ENCODE measurements at places on chromosomes 2 and 18. TPM values are rescaled to one million over a fixed set of nuclear protein-coding genes. Genes with fewer than 3 reads are reported as not detected.

GRCh38 chr2:181656450-181657291 lies at the start of gene CERKL:
TSS of gene CERKL (minus strand) at chr2:181657105. CDS start at chr2:181657006, 99 bp downstream.
- DNase-seq: no peak

DNA sequence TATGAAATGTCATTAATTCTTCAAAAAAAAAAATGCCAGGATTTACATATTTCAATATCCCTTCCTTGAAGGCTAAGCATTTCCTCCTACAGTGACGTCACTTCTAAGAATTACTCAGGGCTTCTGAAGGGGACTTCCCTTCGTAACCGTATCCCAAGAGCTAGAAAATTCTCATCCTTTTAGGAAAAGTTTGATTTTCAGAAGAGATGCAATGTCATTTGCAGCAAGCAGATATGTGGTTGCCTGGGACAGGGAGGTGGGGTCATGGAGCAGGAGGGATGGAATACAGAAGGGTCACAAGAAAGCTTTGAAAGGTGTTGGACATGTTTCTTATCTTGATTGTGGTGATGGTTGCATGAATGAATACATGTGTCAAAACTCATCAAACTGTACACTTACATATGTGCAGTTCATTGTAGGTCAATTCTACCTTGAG lies 97.0 kb upstream of the ATL2 start:
- no peak for DNase-seq

FSHR gene
- polyA plus RNA-seq: not detected

DNA sequence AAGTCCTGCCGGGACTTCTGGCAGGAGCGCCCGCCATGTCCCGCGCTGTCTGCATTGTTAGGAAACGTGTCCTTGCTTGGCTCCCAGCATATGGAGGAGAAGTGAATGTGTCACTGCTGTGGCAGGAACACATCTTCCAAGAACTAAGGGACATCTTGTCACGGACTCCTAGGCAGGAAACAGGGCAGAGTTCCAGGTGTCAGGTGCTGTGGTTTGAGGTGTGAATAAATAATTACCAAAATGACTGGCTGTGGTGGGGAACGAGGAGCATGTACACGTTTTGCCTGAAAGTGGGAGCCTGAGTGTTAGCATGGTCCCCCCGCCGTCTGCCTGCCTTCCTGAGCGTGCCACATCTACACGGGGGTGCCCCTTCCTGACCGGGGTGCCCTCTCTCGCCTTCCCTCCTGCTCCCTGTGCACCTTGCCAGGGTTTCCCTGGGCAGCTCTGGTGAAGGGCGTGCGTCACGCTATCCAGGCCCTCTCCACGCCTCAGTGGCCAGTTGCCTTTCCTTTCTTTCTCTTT lies 237.5 kb downstream of the LDLRAD4 start:
- no peak for DNase-seq

DNA sequence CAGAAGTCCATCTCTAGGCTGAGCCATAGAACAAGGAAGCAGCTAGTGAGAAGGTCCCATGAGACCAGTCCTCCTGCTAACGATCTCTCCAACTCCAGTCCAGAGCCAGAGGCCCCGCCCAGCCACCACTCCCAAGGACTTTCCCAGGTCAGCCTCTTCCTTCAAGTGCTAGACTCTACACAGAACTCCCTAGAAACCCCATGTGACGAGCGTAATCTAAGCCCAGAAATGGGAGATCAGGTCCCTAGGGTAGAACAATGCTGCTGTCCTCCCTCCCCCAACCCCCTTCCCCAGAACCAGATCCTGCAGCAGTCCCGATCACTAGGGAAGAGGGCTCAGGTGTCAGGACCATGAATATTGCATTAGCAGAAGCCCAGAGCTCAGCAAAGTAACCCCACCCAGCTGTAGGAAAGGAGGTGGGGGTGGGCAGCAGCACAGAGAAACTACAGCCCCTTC lies 6.9 kb downstream of the DCTN1 start:
- DNase-seq: no peak

DNA sequence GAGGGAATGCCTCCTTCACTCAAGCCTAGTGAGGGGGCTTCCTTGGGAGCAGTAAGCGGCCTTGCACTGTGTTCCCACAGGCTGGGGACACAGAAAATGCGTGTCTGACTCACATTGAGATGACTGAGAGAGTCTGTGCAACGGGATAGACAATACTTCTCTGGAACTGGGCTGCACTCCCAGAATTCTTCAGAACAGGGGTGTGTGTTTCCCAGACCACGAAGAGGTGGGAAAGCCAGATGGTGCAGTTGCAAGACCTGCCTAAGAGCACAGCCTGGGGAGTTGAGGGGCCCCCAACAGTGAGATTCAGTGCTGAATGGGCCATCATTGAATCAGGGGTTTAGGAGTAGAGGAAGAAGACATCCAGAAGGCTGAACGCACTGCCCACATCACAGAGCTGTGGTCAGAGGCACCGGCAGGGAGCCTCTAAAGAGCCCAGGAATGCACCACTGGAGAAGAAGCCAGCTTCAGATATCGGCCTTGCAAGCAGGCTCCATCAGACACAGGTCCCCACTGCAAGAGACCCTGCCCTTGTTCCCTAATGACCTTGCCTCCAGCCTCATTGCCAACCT lies 36.6 kb upstream of the MRPL19 start:
- DNase-seq: no peak

PDIA6 gene
- 363 TPM for polyA plus RNA-seq

CXCR2 gene
- 0.19 TPM for polyA plus RNA-seq

Measured in right renal pelvis (tissue), 4 donors.